ENCODE measurements at places on chromosomes 13 and 19.

DNA sequence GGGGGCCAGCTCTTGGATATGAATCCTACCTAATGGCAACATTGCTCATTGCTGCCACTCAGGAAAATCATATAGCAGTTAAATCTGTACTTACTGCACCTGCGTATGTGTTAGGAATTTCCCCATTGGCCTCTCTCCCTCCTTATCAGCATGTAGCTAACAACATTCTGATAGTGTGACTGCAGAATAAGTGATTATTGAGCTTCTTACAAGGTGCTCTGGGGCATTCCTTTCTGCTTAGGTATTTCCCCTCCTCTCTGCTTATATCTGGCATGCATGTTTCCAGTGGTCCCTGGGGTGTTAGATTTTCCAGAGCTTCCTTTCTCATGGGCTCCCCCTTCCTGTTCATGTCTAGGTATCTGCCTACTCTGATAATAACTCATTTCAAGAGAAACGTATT is 414.1 kb upstream of the SLITRK1 start:
- DNase-seq: no peak

DNA sequence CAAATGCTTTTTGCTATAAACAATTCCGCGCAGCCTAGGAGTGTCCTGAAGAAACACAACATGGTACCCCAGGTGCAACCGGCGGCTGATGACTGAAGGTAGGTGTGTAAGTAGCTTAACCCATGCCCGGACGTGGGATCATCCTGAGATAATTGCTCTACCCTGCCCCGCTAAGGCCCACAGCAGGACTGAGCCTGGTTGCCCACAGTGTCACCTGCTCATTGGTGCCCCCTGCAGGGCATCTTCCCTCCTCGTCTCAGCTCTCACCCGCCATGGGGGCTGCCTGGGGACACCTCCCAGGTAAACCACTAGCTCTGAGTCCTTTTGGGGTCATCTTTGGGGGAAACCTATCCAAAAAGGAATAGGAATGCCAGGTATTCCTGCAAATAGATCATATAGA is 22.3 kb downstream of the TMEM161A start:
- DNase-seq: no peak

- no peak for DNase-seq
Measured at GRCh38 chr13:63336549-63336948, 1920.9 kb upstream of the PCDH20 start.

DNA sequence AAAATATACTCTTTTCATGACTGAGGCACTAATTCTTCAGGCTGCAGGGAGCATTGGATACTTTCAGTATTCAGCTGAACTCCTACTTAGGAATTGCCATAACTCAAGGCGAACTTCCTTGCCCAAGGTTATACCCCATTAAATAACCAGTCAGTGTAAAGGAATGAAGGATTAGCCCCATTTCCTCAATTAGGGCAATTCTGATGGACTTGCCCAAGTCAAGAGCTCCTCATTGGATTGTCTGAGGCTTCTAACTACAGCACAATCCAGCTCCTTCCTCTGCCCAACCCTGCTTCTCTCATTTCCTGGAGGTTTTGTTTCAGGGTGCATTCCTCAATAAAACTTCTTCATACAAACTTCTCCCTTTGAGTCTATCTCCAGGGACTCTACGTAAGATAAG is 329.2 kb downstream of the LIG4 start:
- DNase-seq: no peak

- no peak for DNase-seq
Measured at GRCh38 chr19:38661136-38661535, 13.7 kb downstream of the ACTN4 start.

- peak; percentile 55 for DNase-seq
Measured at GRCh38 chr19:19145684-19146608, 7.7 kb upstream of the TMEM161A start.

GRCh38 chr13:23105051-23105450 is 75.7 kb upstream of the SGCG start:
- no peak for DNase-seq

- DNase-seq: no peak
Measured at GRCh38 chr13:29709407-29710069, 114.0 kb upstream of the SLC7A1 start.
